ENCODE measurements at places on chromosomes 3 and 15.
A peak's percentile ranks its signal among the peaks of the same experiment; 100 is the strongest.

DNA sequence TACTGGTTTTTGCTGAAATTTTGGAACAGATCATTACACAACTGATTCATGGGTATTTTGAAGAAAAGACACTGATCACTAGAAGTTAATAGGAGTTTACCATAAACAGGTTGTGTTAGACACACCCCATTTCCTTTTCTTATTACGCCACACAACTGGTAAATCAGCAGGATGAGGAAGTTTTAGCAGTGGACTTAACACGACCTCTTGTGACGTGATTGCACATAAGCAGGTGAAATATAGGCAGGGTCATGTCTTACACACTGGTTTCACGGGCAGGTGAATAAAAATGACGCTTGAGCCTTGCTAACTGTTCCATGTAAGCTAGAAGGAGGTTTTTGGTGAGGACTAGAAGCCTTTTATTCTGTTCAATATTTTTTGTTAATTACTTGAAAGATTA is 27.1 kb upstream of the TPRG1 start:
- no peak for DNase-seq

DNA sequence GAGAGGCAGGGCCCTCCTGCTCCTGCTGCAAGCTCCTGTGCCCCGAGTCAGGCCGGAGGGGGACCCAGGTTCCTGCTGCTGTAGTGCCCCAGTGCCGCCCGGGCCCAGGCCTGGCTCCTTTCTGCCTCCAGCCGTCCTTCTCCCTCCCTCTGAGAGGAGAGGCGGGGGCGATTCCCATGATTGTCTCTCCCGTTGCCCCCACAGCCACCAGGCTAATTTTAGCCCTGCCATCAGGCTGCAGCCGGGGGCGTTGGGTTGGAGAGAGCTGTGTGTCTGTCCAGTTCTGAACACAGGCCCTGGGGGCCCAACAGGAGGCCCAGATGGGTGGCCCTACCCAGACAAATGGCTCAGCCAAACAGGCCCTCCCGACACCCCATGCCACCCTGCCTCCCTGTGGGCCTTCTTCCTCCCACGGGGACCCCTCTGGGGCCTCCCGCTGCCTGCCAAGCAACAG is 214.8 kb downstream of the TBC1D2B start:
- DNase-seq, result no peak

DNA sequence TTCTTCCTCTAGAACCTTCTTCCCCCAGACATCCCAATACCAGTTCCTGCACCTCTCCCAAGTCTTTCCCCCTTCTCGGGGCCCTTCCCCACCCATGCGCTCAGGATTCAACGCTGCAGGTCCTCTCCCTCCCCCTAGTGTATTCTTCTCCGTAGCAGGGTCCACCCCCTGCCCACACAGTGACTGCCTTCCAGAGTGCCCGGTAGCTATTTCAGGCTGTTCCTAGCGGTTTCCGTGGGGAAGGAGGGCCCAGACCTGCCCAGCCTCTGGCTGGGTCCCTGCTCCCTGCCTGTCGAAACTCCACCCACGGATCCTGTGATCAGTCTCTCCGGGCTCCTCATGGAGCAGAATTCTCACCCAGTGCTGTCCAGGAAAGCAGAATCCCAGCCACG is 45.2 kb upstream of the SEC61A1 start:
- DNase-seq, result no peak

DNA sequence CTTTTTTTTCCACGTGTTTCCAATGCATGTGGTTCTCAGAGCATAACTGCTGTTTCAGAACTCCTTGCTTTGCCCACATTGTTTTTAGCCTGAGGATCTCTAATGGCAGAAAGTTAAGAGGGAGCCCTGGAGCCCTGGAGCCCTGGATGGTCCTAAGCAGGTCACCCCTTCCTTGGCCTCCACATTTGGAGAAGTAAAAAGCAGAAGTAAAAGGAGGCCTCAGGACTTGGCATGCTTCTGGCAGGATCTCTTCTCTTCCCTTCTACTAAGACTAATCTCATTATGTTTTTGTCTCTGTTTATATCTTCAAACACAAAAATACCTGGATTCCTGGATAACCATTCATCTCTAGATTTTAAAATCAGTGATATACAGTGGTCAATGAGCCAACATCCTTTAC is 50.1 kb downstream of the P2RY1 start:
- no peak for DNase-seq

GRCh38 chr3:27797773-27798172 is 75.7 kb upstream of the EOMES start:
- DNase-seq, result no peak

DNA sequence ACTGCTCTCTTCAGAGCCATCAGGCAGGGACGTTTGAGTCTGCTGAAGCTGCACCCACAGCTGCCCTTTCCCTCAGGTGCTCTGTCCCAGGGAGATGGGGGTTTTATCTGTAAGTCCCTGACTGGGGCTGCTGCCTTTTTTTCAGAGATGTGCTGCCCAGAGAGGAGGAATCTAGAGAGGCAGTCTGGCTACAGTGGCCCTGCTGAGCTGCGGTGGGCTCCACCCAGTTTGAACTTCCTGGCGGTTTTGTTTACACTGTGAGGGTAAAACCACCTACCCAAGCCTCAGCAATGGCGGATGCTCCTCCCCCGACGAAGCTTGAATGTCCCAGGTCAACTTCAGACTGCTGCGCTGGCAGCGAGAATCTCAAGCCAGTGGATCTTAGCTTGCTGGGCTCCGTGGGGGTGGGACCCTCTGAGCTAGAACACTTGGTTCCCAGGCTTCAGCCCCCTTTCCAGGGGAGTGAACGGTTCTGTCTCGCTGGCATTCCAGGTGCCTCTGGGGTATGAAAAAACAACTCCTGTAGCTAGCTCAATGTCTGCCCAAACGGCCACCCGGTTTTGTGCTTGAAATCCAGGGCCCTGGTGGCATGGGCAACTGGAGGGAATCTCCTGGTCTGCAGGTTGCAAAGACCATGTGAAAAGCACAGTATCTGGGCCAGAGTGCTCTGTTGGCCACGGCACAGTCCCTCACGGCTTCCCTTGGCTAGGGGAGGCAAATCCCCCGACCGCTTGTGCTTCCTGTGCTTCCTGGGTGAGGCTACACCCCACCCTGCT is 21.1 kb upstream of the ST6GAL1 start:
- no peak for DNase-seq

- DNase-seq, result no peak
Observed at GRCh38 chr3:15354485-15354884, 22.1 kb upstream of the SH3BP5 start.

- DNase-seq, result no peak
Observed at GRCh38 chr3:37608061-37608702, 253.5 kb upstream of the CTDSPL start.

- DNase-seq, result no peak
Observed at GRCh38 chr3:14988988-14989394, 41.6 kb downstream of the NR2C2 start.

DNA sequence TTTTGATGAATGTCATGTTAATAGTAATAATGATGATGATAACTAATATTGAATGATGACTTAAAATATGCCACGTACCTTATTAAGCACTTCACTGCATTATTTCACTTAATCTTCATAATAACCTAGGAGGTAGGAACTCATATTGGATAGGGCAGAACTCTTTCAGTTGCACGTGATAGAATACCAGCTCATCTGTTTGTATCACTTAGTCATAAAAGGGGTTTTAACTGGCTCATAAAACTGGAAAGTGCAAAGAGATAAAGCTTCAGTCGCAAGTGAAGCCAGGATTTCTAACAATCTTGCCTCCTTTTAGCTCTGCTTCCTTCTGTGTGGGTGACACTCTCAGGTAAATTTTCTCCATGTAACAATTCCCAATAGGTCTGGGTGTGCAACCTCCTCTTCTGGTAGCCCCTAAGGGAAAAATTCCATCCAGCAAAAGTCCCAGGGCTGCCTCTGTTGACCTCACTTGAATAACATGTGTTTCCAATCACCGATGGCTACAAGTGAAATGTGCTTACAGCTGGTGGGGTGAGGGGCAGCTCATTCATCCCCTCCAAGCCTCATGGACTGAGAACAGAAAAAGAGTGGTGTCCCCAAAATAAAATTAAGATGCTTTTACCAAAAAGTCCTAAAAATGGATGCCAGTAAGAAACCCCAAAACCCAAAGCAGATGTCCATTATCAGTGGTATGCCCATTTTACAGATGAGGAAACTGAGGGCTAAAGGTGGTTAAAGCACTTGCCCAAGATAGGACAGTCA is 9.3 kb downstream of the GXYLT2 start:
- no peak for DNase-seq

DNA sequence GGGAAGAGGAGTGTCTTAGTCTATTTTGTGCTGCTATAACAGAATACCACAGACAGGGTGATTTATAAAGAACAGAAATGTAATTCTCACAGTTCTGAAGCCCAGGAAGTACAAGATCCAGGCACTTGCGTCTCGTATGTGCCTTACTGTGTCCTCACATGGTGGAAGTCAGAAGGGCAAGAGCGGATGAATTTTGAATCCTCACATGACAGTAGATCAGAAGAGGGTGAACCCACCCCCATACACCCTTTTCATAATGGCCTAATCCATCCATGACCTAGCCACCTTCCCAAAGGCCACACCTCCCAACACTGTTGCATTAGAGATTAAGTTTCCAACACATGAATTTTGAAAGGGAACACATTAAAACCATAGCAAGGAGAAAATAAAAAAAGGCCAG is 18.7 kb upstream of the ANXA2 start:
- DNase-seq, result no peak

DNA sequence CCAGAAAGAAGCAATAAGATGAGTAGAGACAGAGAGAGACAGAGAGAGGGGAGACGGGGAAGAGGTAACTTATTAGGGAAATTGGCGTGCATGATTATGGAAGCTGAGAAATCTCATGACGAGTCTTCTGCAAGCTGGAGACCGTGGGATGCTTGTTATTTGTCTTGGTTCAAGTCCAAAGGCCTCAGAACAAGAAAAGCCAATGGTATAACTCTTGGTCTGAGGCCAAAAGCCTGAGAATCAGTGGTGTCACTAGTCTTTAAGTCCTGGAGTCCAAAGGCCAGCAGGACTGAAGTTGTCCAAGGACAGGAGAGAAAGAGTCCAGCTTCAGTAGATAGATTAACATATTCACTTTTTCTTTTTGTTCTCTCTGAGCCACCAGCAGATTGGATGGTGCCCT is 613.6 kb downstream of the CADM2 start:
- DNase-seq, result no peak

DNA sequence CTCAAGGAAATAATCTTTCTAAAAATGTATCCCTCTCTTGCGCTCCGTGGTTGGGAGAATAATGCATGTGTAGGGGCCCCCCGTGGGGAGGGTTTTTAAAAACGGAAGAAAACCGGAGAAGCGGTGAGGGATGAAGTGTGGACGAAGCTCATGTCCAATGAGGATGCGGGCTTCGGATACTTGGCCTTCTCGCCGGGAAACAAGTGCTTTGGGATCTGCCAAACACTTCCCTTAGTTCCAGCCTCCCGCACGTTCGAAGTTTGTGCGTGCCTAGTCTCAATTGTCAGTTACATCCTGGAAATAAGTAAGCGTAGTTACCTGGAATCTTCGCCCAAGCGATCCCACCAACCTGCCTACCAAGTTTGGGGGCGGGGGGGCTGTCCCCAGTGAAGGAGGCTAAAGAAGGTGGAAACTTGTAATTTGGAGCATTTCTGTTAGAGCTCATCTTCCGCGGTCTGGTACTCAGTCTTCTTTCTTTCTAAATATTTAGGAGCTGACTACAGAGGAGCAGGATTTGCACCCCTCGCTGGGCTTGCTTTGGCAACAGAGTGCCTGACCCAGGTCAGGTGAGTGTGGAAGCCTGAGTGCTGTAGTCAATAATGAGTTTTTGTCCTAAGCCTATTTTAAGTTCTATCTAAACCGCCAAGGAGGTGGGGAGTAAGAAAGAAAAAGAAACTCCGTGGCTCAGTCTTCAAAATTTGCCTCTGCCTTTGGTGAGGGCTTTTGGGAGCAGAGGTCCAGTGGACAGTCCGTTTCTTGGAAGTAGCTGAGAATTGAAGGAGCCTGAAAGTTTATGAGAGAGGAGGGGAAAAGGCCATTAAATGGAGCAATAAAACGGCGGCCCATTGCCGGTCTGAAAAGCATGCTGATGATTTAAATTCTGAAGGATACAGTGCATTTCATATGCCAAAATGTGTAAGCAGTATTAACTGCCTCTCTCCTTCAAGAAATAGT is 1.1 kb downstream of the ITPR1 start:
- DNase-seq, result no peak

GRCh38 chr3:58824285-58824684 is 157.7 kb upstream of the FAM3D start:
- DNase-seq, result peak; percentile 28

DNA sequence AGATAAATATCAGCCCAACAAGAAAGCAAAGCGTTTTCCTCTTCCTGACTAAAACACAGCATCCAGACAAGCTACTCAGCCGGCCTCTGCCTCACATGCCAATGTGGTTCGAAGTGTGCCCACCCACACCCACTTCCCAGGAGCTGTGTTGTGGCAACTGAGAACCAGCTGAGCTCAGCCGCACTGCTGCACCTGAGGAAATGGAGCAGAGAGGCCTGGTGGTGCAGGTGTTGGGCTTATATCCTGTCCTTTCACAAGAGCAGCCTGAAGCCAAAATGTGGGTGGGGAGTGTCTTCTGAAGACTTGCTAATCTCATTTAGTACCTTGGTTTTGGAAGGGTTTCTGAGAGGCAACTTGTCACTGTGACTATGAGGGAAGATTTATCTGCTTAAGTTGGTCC is 23.0 kb upstream of the RETNLB start:
- DNase-seq, result no peak

DNA sequence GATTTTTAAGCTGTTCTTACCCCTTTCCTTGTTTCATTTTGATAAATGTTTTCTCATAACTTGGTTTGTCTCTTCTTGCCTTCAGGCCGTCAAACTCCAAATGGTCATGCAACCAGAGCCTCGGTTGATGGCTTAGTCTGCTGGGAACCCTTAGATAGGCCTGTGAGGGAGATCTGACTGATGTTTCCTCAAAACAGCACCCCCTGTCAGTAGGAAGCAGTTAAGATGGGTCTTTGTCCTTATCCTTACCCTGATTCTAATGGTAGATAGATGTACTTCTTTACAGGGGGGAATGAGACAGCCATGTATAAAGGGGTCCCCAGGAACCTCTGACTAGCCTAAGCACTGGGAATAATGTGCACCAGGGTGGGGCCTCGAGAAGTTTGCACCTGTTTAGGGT is 16.3 kb upstream of the OR5H1 start:
- DNase-seq, result no peak

GRCh38 chr3:188824566-188824965 is 347.2 kb upstream of the TPRG1 start:
- DNase-seq, result no peak

- no peak for DNase-seq
Observed at GRCh38 chr15:33242669-33243191, 48.2 kb upstream of the FMN1 start.

GRCh38 chr3:24417730-24418129 is 76.9 kb downstream of the THRB start:
- DNase-seq, result no peak

GRCh38 chr3:162641907-162642306 is 1145.3 kb downstream of the OTOL1 start:
- no peak for DNase-seq
